ENCODE measurements at places on chromosomes 16 and 17.

GRCh38 chr16:51747329-51747728, 596.3 kb upstream of the SALL1 start:
- no peaks in the 10 kb centered on the region for H3K27me3 ChIP-seq
- no peak overlapping the region for H3K27ac ChIP-seq
- no peaks in the 10 kb centered on the region for H3K4me1 ChIP-seq
- no peak for DNase-seq
- H3K4me3 ChIP-seq = no peak overlapping the region

- H3K4me1 ChIP-seq = peaks cover 6% of the 10 kb centered on the region
- no peak for DNase-seq
- H3K36me3 ChIP-seq = no peaks in the 10 kb centered on the region
- H3K27ac ChIP-seq = no peak overlapping the region
- H3K4me3 ChIP-seq = no peak overlapping the region
- peaks cover 9% of the 10 kb centered on the region for H3K27me3 ChIP-seq
Observed at GRCh38 chr17:8785547-8786413, 13.4 kb downstream of the MFSD6L start.

GRCh38 chr17:21129023-21129681, 2.4 kb downstream of the DHRS7B start:
- no peak overlapping the region for H3K27ac ChIP-seq
- H3K27me3 ChIP-seq = no peaks in the 10 kb centered on the region
- DNase-seq = no peak
- no peak overlapping the region for H3K4me3 ChIP-seq
- H3K4me1 ChIP-seq = peaks cover 28% of the 10 kb centered on the region

GRCh38 chr17:77555741-77556291, 402.7 kb upstream of the TNRC6C start:
- H3K36me3 ChIP-seq = no peaks in the 10 kb centered on the region
- H3K27me3 ChIP-seq = no peaks in the 10 kb centered on the region
- no peak overlapping the region for H3K4me3 ChIP-seq
- no peak overlapping the region for H3K27ac ChIP-seq

- no peaks in the 10 kb centered on the region for H3K27me3 ChIP-seq
- H3K4me3 ChIP-seq = no peak overlapping the region
- H3K36me3 ChIP-seq = peaks cover 10% of the 10 kb centered on the region
- H3K27ac ChIP-seq = no peak overlapping the region
- peaks cover 16% of the 10 kb centered on the region for H3K4me1 ChIP-seq
- no peak for DNase-seq
Observed at GRCh38 chr17:28386391-28386790, 14.9 kb downstream of the SARM1 start.

DNA sequence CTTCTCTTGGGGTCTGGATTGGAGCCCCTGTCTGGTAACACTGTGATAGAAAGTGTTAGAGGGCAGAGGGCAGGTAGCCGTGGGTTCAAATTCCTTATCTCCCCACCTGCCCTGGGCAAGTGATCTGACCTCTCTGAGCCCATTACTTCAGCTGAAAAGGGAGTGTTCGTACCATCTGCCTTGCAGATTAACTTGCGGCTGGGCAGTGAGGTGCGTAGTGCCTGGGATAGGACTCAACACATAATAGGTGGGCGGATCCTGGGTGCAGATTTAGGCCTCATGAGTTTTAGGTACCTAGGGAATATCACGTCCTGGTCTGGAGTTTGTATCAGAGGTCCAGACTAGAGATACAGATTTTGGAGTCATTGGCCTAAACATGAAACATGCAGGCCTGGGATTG, 329.6 kb downstream of the CPPED1 start:
- no peak overlapping the region for H3K27ac ChIP-seq
- H3K36me3 ChIP-seq = no peaks in the 10 kb centered on the region
- no peaks in the 10 kb centered on the region for H3K4me1 ChIP-seq
